CD8-positive, alpha-beta memory T cell (primary cell): ENCODE measurements at places on chromosomes 2 and 18.
A peak's percentile ranks its signal among the peaks of the same experiment; 100 is the strongest.

DNA sequence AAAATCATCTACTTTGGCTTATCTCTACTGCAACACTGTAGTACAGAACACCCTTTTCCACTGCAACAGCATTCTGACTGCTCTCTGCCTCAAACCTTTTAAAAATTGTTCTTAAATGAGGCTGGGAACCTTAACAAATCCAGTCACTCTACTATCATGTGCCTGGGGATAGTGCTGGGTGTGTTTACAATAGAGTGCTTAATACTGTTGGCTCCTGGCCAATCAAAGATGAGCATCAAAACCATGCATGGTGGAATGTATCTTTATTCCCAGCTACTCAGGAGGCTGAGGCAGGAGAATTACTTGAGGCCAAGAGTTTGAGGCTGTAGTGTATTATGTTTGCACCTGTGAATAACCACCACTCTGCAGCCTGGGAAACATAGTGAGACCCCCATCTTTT, 7.4 kb downstream of the ANKAR start:
- DNase-seq = no peak

GRCh38 chr2:9252002-9252357, 45.4 kb downstream of the ASAP2 start:
- DNase-seq = no peak

DNA sequence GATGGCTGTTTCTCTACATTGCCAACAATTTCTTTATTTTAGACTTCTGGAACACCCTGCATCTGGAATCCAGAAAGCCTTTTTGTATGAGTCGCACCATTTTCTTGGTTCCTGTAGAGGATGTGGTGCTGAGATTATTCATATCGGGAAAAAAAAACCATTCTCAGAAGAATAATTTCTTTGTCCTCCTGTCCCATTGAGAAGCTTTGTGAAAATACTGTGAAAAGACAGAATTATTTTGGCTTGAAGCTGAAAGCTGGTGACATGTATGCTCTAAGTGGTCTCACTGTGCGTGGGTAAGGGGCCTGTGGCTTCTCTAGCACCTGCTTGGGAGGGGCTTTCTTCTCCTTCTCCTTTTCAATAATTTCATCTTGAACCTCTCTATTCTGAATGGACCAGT, 138.4 kb downstream of the FAM210A start:
- no peak for DNase-seq

GRCh38 chr2:58484221-58484620, 243.1 kb upstream of the FANCL start:
- DNase-seq = no peak

DNA sequence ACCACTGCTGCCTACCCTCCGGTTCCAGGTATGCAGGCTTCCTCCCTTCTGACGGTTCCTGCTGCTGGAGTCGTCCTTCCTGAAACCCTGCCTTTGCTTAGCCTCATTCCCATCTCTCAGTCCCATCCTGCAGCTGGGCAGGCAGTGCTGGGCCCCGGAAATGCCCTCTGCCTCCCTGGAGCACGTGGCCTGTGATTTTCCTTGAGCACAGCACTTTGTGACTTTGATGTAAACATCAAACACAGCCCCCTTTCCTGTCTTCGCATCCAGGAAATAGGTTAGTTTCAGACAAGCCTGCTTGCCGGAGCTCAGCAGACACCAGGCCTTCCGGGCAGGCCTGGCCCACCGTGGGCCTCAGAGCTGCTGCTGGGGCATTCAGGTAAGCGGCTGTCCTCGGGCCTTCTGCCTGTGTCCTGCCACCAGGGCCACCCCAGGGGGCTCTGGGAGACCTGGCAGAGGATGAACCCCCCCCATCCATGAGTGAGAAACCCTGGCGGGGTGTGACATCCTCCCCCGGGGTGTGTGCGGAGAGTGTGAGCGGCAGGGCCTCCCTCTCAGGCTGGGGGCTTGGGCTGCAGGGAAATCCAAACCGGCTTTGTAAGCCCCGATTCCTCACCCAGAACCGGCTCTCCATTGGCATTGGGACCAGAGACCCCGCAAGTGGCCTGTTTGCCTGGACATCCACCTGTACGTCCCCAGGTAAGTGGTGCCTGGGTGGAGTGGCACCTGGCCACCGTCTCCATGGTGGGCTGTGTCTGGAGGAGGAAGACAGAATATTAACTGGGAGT, at the start of gene ZAP70:
Gene ZAP70 (plus strand): TSS at position 281 of the 788 bp plus-strand sequence. CDS start 10,461 bp downstream, outside the sequence.
- DNase-seq = peak; percentile 77

GRCh38 chr2:36367895-36368353, 12.3 kb downstream of the CRIM1 start:
- DNase-seq = no peak

DNA sequence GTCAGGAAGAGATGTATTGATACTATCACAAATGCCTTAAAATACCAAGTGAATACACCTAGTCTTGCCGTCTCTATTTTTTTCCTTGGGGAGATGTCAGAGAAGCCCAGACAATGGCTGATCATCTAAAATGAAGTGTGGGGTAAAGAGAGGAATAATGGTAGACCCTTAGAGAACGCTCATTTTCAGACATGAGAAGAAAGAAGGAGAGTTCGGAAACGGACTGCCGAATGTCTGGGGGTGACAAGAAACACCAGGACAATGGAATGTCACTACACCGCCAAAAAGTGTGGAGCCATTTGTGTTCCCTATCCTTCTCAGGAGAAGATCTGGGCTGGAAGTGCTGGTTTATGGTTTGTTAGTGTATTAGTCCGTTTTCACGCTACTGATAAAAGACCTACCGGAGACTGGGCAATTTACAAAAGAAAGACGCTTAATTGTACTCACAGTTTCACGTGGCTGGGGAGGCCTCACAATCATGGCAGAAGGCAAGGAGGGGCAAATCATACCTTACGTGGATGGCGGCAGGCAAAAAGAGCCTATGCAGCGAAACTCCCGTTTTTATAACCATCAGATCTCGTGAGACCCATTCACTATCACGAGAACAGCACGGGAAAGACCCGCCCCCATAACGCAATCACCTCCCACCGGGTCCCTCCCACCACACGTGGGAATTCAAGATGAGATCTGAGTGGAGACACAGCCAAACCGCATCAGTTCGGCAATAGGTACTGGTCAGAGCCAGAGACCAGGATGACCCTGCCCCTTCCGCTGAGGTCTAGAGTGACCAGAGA, 743.7 kb downstream of the GALR1 start:
- DNase-seq = no peak

DNA sequence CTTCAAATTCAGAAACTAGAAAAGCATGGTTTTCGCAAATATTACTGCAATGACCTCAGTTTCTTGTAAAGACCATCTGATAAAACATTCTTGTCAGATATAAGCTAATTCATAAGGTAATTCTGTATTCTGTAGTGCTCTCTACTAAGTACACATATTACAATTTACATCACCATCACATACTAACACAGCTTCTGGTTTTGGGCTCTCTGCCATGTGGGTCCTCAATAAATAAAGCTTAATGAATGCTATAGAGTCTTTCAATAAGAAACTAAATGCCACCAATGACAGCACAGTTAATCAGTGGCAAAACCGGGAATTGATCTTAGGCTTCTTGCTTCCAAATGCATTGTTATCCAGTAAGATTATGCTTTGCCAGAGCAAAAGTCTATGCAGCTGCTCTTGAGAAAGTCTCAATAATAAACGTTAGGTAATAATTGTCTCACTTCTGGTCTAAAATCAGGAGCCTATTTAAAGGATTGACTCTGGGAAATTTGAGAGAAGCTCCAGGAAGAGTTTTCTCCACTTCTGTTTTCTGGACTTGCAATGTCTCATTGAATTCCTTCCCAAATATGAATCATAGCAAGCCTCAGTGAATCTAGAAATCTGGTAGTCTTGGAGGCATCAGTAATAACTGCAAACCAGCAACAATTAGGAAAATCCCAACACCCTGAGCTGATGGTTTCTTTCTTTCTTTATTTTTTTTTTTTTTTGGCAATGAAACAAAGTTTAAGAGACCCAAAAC, 67.9 kb upstream of the RAPGEF4 start:
- no peak for DNase-seq

- DNase-seq = peak; percentile 45
These were observed 39.0 kb downstream of the COA5 start for GRCh38 chr2:98569197-98569793.

DNA sequence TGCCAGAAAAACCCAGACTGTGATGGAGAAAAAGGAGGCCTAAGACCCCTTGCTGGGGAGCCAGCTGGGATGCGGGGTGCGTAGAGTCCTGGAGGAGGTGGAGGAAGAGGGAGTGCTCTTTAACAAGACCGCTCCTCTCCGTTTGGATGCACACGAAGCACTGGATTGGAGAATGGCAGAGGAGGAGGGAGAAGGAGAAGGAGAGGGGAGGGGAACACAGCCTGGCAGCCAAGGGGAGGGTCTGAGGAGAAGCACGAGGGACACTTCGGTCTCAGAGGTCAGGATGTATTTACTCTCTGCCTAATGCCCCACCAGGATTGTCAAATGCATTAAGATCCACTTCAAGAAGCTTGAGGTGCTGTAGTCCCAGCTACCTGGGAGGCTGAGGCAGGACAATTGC, 42.0 kb upstream of the SLC35G4 start:
- no peak for DNase-seq

DNA sequence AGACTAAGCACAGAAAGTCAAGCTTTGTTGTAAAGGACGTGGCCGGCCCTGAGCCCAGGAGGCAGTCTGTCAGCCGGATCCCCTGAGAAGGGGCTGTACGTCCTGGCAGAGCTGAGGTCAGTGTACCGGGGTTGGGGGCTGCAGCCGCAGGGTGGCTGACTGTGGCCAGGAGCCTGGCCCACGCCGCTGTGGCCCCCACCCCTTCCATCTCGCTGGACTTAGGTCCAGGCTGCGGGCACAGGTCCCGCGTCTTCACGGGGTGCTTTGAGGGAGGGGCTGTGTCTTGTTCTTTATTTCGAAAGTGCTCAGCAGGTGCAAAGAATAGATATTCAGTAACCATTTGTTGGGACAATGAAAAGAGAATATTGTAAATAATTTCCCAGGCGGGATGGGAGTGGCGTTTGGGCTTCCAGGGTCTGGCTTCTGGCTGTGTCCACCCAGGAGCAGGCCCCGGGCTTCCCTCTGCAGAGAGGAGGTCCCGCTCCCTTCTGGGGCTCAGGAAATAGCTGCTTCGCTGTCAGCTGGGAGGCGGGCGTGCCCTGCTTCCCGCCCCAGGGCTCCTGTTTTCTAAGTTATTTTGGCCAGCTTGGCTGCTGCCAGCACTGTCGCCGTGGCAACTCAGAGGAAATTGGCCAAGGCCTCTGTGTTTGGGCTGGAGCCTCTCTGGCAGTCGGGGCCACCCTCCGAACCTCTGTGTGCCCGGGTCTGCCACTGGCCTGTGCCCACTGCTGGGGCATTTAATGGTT, 7.4 kb downstream of the NFATC1 start:
- no peak for DNase-seq

- DNase-seq = no peak
These were observed 115.7 kb downstream of the PLCL1 start for GRCh38 chr2:197920088-197920487.

DNA sequence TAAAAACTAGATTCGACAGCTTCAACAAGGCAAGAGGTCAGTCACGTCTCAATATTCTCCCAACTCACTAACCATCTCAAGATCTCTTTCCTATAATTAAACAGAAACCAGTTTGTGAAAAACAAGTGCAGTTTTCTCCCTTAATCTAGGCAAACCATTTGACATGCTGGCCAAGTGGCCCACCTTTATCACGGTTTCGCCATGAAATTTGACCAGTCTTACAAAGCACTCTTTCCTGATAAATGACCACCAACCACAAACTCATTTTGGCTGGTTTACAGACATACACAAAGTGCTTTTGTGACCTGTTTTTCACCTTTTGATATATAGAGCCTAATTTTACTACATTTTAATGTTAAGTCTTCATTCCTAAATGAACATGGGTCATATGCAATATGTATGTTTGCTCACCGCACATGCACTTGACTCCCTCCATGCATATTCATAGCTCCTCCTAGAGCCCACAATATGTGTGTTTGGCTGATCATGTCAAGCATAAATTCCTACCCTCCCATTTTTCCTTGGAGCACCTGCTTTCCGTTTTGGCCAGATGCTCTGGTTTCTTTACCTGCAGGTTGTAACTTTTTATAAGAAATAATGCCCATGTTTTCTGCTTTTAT, 385.1 kb downstream of the RAD51AP2 start:
- DNase-seq = no peak

- DNase-seq = no peak
These were observed 143.4 kb downstream of the EML6 start for GRCh38 chr2:54866868-54867267.

GRCh38 chr2:177064422-177064821, 148.2 kb upstream of the HNRNPA3 start:
- DNase-seq = no peak

- peak; percentile 34 for DNase-seq
These were observed 694 bp downstream of the CFAP36 start for GRCh38 chr2:55519938-55520885.

DNA sequence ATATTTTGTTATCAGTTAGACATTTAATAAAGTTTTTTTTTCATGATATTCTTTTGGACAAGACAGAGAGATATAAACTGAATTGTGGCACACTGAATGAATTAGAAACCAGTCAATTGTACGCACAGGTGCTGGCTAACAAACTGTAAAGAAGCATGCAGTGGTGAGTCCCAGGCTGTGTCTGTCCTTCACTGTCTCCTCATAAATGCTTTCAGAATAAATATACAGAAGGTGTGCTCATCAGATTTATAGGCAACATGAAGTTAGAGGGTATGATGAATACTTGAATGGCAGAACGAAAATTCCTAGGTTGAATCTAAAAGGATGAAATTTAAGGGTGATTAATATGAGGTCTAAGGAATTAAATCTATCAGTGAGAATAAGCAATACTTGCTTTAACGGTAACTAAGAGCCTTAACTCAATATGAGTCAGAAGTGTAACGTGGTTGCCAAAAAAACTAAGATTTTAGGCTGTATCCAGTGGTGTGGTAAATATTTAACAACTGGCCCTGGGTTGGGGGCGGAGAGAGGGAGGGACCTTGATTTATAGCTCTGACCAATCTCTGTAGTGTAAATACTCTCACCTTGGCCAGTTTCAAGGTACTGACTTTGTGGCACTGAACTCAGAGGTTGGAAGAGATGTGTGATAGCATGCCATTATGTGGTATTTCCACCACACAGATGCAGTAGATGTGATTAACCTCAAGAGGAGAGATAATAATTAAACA, 41.9 kb upstream of the AAK1 start:
- peak; percentile 2 for DNase-seq
